ENCODE measurements at places on chromosomes 7 and 10.

DNA sequence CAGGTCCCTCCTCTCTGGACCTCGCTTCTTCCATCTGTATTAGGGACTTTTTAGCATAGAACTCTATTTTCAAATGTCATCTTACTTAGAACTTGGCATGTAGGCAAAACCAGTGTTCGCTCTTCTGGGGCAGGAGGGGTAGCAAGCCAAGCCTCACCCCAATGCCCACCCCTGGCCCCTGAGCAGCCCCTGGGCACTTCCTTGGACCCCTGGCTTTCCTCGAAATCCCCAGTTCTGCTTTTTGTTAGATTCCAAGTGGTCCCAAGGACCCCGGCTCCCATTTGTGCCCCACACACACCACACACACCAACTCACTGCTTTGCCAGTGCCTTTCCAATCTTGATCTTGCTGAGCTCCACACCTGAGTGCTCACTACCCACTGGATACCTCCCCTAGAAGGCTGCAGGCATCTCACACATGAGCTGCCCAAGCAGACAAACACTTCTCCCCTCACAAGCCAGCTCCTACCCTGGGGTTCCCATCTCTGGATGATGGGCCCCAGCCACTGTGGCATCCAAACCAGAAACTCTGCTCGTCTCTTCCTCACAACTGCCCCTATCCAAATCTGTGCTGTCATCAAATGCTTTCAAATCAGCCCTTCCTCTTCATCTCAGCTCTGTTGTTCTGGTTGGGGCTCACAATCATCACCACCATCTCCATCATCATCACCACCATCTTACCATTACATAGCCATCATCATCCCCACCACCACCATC, 167.9 kb upstream of the ZMIZ1 start:
- no peak for DNase-seq

- no peak for DNase-seq
Measured at GRCh38 chr7:132603220-132603833, 27.1 kb upstream of the PLXNA4 start.

DNA sequence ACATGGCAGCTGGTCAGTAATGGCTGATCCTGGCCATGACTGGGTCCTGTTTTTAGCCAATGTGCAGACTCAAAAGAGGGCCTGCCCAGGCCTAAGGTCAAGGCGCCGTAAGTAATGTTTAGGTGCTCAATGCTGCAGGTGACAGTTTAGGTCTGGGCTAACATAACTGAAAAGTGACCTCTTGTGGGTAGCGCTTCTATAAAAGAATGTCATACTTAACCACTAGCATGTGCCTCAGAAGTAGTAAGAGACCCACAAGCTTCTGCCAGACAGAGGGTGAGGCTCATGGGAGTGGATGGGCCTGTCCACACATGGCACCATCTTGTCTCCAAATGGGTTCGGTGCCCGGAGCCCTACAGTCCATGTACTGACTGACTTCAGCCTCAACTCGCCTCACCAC, 90.5 kb upstream of the GSDME start:
- DNase-seq = no peak

DNA sequence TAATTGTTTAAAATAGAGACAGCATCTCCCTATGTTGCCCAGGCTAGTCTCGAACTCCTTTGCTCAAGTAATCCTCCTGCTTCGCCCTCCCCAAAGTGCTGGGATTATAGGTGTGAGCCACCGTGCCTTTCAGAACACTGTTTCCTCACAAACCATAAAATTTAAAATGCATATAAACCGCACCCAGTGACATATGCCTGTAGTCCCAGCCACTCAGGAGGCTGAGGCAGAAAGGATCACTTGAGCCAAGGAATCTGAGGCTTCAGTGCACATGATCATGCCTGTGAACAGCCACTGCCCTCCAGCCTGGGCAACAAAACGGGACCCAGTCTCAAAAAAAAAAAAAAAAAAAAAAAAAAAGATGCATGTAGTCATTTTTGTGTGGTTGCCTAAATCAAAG, 36.8 kb downstream of the ACBD5 start:
- no peak for DNase-seq

DNA sequence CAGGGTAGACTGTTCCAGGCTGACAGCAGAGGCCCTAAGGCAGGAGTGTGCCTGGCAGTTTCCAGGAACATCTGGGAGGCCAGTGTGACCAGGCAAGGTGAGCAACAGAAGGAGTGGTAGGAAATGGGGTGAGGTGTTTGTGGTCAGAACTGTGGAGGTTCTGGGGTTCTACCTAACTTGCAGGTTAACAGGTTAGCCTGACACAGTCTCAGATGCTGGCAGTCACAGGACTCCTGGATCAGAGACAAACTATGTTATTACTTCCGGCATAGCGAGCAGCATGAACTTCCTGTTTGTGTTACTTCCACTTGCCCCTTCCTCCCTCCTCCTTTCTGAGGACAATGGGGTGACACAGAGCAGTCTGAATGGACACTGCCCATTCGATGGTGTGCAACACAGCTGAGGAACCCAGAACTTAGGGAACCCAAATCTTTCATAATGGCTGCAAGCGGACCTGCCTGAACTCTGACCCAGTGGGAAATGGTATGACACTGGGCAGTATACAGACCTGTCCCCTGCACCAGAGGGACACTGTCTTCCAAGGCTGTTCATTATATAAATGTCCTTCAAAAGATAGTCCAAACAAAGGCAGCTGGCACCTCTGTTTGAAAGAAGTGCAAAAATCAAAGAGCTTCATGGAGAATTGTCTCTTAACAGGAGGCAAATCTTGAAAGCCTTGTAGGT, 3.9 kb upstream of the SAR1A start:
- DNase-seq = no peak

GRCh38 chr10:8418631-8419030, 364.1 kb downstream of the GATA3 start:
- peak; percentile 1 for DNase-seq

DNA sequence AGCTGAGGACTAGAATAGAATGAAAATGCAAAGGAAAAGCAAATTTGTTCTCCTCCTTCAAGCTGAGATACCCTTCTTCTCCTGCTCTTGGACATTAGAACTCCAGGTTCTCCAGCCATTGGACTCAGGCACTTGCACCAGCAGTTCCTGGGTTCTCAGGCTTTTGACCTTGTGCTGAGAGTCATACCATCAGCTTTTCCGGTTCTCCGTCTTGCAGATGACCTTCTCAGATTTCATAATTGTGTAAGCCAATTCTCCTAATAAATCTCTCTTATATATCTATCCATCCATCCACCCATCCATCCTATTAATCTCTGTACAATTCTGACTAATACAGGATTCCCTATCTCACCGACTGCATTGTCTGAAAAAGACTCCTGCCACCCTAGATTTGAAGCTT, 108.3 kb downstream of the AHR start:
- peak; percentile 90 for DNase-seq

GRCh38 chr10:42887734-42888503, 105.3 kb downstream of the BMS1 start:
- DNase-seq = no peak

- DNase-seq = peak; percentile 49
Measured at GRCh38 chr10:13100349-13101294, 659 bp downstream of the OPTN start.

- peak; percentile 7 for DNase-seq
Measured at GRCh38 chr7:132321387-132321786, 254.9 kb downstream of the PLXNA4 start.

DNA sequence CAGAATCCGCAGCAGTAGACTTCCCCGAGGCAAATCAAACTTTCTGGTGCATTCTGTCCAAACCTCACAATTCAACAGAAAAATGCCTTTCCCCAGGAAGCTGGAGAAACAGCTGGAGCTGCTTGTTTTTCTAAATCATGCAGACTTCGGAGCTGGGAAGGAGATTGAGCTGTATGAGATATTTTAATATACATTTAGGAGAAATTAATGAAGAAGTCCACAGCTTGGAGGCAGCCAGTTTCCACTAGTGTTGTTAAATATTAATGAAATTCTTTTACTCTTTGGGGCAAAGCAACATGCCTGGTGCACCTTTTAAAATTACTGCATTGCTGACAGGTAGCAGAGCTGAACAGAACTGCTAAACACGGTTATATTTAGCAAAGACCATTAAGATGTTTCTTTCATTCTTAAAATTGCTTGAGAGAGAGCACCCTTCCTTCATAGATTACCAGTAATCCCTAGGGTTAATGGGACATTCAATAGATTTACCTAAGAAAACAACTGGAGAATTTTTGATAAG, 566.4 kb downstream of the SORCS3 start:
- DNase-seq = no peak

GRCh38 chr10:94602729-94603515, 57.3 kb downstream of the HELLS start:
- no peak for DNase-seq

GRCh38 chr10:22329150-22329549, 8.3 kb downstream of the BMI1 start:
- no peak for DNase-seq

DNA sequence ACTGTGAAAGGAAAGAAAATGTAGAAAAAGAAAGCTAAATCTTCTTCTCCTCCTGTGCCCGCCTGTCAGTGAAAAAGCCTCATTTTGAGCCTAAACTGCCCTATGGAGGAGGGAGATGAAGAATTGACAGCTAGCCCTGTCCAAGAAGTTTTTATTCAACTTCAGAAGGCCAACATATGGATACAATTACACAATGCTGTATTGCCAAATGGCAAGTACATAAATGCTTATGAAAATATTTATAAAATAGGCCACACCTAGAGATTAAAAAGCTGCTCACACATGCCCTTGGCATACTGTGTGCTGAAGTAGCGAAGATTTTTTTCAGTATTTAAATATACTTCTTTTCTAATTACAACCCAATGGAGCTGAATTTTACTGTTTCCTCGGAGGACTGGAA, 65.1 kb upstream of the NEBL start:
- DNase-seq = peak; percentile 49

GRCh38 chr10:132638130-132638515, 100.5 kb downstream of the INPP5A start:
- no peak for DNase-seq

GRCh38 chr10:94210440-94211168, 152.1 kb downstream of the NOC3L start:
- no peak for DNase-seq

DNA sequence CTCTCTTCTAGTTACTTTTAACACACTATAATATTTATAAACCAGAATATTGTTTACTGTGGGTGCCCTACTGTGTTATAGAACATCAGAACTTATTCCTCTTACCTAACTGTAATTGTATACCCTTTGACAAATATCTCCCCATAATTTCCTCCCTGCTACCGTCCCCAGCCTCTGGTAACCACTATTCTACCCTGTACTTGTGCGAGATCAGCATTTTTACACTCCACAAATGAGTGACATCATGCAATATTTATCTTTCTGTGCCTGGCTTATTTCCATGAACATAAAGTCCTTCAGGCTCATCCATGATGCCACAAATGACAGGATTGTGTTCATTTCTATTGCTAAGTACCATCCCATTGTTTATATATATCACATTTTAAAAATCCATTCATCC, 139.8 kb upstream of the RSU1 start:
- no peak for DNase-seq

GRCh38 chr10:125377368-125377767, 217.0 kb upstream of the CTBP2 start:
- no peak for DNase-seq

GRCh38 chr7:84040355-84040754, 154.2 kb downstream of the SEMA3A start:
- no peak for DNase-seq

DNA sequence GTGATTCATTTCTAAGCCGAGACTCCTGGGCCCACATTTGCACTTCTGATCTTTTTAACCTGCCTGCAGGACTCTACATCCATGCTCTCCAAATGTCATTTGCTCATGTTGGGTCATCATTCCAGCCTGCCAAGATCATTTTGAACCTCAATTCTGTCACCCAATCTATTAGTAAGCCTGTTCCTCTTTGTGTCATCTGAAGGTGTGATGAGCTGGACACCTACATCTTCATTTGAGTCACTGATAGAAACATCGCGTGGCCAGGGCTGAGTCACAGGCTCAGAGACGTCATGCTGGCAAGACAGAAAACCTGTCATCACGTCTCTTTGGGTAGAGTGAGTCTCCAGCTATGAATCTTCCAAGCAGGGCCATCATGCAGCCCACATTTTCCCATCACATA, 65.3 kb upstream of the SLF2 start:
- DNase-seq = peak; percentile 14

GRCh38 chr10:35822316-35822715, 180.2 kb upstream of the FZD8 start:
- DNase-seq = peak; percentile 41

- DNase-seq = no peak
Measured at GRCh38 chr7:101880282-101881054, 63.0 kb downstream of the CUX1 start.

DNA sequence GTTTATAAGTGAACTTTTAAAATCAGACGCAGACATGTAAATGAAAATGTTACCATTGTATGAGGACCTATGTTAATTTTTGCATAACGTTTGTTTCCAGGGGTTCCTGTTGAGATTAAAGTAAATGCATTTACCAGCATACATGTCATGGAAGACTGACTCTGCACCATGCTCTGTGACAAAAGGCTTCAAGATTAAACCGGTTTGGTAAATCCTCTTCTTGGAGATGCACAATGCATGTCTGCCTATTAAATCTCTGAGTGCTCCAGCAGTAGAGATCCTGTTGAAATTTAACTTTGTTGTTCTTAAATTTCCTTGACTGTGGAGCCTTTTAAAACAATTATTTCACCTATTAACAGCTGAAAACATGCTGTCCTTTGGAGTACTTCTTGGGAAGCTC, 36.5 kb upstream of the JAZF1 start:
- no peak for DNase-seq

DNA sequence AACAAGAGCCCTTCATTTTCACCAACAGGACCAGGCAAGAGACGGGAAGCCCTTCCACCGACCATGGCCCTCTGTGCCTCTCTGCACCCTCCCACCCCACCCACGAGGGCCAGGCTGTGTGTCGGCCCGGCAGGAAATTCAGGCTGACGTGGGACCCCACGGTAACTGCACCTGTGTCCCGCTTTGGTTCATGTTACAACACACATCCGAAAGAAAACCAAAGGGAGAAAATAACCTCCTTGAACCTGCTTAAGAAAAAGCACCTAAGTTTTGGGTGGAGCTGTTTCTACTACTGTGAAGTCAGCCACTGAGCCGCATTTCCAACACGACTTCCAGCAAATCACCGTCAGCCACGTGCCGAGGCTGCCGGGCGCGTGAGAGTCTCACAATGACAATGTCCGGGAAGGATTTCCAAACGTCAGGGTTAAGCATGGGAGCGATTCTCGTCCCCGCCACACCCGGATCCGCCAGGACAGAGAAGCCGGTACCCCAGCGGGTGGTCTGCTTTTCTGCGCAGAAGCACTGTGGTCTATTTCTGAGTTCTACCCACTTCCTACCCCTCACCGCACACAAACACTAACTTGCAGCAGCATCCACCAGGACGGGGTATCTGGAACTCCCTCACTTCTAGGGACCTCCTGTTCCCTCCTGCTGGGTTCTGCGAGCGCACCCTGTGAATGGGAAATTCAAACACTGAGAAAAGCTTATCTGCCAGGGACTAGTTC, 36.6 kb downstream of the AMZ1 start:
- DNase-seq = no peak
